T-helper 22 cell (primary cell): ENCODE measurements at places on chromosomes 12 and 14.

DNA sequence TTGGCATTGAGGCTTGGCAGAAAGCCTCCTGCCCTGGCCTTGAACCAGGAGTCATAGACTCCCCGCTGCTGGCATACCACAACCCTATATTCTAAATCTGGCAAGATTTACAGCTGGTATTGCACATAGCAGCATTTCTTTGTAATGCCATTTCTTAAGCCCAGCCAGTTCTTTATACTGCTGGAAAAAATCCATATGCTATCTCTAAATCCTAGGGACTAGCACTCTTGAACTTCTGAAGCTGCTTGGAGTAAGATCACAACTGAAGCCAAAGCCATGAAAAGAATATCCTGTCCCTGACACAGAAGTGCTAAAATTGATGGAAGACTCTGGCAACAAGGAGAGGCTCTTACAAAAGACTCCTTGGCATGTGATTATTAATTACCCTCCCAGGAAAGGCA, 89.3 kb downstream of the KCNC2 start:
- DNase-seq, result no peak

DNA sequence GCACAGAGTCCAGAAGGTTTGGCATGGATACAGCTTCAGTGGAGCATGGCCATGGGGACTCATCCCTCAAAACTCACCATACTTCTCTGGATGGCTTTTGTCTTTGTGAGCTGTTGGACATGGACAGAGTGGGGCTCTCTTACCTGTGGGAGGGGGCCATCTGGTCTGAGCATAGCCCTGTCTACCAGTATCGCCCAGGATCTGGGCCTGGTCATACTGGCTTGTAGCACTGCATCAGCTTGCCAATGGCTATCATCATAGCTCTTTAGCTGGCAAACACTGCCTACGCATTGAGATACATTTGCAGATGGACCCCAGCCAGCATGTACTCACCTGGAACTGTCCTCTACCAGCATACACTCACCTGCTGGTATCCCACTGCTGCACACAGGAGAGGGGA, 975.2 kb upstream of the NOVA1 start:
- no peak for DNase-seq

DNA sequence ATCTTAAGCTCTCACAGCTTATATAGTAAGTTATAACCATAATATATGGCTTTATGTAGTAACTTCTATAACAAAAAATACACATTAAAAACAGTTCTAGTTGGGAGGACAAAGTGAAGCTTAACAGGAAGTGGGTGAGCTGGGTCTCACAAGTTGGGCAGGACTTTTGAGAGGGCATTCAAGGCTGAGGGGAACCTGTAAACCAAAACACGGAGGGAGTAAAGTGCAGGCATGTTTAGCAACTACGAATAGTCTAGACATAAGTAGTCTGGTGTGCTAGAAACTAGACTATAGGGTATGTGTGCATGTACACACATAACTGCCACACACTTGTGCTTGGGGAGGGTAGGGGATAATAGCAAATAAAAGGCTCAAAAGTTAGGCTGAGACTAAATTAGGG, 14.2 kb upstream of the NEK9 start:
- no peak for DNase-seq

- no peak for DNase-seq
Measured at GRCh38 chr14:40859055-40859454, 747.6 kb upstream of the LRFN5 start.

GRCh38 chr12:38892087-38892786, 13.2 kb downstream of the CPNE8 start:
- no peak for DNase-seq

DNA sequence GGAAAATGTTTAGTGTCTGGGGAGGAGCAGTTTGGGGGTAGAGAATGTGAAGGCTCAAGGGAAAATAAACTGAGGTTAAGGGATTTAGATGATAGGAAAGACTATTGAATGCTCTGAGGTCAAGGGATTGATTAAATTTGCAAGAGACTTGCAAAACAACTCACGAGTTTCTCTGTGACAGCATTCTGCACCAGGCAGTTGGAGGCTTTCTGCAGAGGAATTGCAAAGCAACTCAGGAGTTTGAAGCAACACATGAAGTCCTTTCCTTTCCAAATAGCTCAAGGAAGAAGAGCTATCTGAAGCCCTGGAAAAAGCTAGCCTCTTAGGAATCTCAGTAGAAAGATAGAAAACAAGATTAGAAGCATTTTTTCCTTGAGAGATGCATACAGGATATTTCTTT, 23.9 kb downstream of the SLC7A8 start:
- DNase-seq, result no peak

DNA sequence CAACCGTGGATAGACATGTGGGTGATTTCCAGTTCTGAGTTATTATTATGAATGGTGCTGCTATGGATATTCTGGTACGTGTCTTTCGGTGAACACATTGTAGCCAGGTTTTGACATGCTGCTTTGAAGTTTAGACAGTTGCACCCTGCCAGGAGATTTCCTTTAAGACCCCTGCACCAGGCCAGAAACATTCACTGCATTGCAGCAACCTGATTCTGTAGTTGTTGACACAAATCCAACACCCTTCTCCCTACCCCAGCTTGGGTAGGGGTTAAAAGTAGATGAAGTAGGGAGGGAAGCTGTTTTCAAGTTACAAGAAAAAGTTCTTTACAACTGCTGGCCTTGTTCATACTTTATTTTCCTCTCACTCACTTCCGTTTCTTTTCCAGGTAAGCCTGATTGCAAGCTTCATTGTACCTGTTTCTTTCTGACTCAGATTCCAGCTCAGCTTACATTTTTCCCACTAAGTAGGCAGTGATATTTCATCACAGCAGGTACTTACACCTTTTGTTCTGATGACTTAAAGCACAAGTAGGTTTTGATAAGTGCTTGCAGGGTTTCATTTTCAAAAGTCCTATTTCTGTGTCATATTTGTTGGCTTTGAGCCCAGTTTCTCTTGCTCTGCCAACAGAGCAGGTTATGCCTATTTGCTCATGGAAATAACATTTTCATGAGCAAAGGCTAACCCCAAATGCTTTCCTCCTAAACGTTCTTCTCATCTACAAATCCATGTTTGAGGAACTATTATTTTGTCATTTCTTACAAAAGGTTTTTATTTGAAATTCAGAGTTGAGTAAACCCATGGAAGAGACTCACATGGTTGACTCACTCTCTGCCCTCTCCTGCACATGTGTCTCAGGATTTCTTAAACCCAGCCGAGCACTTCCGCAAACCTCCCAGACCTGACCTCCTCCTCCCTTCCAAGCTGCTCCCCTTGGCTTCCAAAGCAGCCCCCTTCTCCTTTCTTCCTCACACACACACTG, 12.1 kb upstream of the LTA4H start:
- no peak for DNase-seq

DNA sequence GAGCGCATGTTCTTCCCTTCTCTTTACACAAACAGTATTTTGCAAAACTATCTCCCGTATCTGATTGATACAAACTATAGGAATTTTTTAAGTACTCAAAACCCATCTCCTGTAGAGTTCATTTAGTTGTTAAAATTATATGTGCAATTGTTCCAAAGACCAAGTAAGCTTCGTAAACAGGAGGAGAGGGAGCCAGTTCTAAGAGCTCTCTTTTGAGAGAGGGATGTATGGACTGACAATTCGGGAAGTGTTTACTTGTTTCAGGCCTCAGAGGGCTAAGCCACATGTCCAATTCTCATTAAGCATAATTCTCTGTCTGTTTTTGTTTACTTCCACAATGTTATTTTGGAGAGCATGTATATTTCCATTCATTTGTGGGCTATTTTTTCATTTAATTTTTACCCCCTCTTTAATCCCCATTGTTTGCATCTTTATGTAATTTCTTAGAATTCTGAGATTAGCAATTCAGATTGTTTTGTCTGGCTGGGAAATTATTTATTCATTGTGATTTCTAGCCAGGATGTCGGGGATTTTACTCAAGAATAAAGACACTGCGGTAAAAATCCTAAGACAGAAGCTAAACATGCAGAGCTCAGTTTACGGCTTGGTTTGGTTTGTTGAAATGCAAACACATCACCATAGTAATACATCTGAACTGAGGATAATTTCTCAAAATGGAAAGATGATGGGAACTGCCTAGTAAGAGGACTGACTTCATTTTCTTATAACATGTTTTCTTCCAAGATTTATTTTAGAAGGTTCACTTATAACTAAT, 126.8 kb downstream of the KCNK10 start:
- no peak for DNase-seq

GRCh38 chr12:71566655-71567054, 97.0 kb downstream of the ZFC3H1 start:
- DNase-seq, result no peak

GRCh38 chr14:61476754-61477410, 155.5 kb downstream of the PRKCH start:
- peak; percentile 66 for DNase-seq

DNA sequence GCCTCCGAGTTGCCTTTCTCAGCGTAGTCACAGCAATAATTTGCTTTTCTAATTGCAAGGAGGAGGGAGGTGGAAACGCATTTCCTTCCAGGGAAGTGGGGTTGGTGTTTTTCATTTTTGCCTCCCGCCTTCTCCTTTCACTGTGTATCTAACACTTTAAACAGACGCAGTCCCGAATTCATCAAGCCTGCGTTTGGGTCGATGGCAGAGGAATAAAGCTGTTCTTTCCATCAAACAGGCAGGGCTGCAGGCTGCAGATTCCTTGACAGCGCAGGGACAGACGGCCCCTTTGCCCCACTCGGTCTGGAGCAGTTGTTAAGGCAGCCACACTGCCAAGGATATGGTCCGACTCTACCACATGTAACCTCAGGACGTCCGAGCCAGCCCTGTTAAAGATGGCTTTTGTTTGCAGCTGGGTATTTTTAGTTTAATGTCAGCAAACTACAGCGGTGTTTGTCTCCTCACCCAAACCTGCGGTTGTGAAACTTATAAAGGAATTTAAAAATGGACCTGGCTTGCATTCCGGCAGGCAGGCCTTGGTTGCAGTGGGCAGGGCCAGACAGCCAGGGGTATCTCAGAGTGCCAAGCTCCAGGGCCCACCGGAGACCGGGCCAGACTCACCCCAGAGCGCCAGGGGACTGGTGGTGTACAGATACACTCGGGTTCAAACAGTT, 2.1 kb downstream of the CHST11 start:
- DNase-seq, result no peak

DNA sequence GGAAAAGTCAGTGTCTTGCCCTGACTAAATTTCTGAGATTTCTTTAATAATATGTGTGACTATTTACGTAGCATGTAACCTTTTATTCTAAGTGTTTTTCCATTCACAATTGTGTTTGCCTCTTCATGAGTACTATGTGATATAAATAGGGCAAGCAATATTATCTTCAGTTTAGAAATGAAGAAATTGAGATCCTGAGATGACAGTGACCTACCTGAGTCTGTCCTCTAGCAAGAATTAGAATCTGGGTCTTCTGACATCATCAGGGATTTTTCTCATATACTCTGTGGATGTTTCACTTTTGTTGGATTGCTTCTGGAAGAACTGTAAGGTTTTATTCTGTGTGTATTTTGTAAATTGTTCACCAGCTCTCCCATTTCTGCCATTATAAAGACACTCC, 35.0 kb downstream of the TMTC2 start:
- no peak for DNase-seq

DNA sequence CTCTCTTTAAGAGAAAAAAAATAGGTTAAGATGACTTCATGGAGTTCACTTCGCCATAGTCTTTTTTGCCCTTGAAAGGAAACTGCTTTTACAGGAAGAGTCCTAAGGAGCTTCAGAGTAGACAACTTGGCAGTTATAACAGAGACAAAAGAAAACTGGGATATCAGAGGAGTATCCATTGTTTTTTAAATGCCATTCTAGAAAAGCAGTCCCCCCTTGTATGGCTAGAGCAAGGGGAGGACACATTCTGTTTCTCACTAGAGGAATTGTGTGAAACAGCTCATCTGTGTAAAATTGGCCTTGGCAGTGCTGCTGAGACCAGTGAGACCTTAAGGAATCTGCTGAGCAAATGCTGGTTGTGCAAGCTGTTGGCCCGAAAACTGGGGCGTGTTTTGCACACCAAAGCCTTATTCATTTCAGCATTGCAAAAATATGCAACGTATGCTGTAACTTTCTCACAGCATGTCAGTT, 128.0 kb downstream of the GPR135 start:
- no peak for DNase-seq

GRCh38 chr12:1073652-1074051, 82.6 kb downstream of the ERC1 start:
- DNase-seq, result no peak

DNA sequence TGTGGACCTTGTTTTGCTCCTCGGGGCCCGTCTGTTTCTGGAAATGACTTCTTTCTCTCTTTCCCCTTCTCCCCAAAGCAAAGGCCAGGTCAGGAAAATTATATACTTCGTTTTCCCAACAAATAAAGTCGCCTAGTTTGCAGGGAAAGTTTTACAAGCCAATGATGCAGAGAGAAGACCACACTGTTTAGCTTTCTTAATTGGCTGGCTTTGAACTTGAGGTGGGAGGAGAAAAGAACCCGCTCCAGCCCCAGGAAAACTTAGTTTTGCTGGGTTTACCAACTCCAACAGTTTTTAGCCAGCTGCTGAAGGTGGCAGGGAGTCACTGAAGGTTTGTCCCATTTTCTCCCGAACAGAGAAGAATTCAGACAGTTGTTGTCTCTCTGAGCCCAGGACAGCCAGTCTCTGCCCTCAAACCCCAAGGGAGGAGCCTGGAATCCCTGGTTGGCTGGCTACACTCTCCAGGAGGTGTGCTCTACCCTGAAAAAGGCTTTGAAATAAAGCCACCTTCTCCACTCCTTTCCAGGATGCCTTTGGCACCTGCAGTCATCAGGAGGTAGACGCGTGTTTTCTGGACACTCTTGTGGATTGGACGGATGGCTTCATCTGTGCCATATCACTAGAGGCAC, 24.8 kb downstream of the BCL11B start:
- no peak for DNase-seq

- no peak for DNase-seq
Measured at GRCh38 chr12:92183575-92183974, 37.9 kb upstream of the BTG1 start.

DNA sequence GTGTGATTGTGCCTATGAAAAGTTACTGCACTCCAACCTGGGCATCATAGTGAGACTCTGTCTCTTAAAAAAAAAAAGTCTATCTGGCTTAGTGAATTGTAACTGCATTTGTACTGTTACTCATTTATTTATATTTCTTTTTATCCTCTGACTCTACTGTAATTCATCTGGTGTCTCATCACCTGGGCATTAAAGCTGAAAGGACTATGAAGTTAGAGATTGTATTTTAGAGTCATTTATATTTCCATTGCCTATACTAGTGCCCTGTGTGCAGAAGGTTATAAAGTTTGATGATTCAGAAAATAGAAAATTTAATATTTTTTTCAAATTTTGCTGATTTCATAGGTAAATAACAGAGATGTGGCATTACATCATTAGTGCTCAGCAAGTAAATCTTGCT, 30.2 kb downstream of the BICDL1 start:
- DNase-seq, result no peak

GRCh38 chr12:104910196-104910840, 47.8 kb downstream of the SLC41A2 start:
- no peak for DNase-seq

DNA sequence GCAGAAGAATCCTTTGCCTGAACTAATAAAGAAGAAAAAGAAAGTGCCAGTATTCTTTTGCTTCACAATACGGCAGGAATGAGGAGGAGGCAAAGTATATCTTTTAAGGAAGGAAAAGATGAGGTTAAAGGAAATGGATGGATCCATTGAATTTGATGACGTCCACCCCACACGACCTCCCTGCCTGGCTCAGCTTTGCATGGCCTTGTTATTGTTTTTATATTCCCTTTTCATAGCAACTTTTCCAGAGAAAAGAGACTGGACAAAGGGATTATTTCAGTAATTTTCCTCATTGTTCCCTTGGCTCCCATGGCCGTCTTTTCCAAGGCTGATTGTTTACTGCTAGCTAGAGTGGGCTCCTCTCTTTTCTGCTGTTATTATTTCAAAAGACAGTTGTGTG, 123.2 kb upstream of the SEL1L start:
- DNase-seq, result no peak
